ENCODE measurements at places on chromosomes 12 and 14.
A peak's percentile ranks its signal among the peaks of the same experiment; 100 is the strongest.

DNA sequence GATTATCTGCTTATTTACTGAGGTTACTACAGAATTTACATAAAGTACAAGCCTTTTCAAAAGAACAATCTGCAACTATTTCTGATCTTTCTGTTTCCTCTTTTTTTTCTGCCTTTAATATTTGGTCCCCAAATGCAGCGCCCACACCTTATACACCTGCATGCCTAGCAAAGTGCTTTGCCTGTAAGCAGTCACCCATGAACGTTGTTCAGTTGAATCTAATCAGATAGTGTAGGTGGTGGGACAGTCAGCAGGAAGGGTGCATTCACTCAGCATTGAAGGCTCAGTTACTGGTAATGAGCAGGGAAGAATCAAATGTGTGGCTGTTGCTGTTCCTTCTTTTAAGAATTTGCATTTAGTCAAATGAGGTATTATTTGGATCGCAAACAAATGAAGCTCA, 108.4 kb downstream of the GPR135 start:
- no peak for DNase-seq

GRCh38 chr12:42421844-42422779, 96.1 kb downstream of the PPHLN1 start:
- DNase-seq = no peak

GRCh38 chr12:46701356-46701755, 124.4 kb downstream of the SLC38A4 start:
- no peak for DNase-seq

DNA sequence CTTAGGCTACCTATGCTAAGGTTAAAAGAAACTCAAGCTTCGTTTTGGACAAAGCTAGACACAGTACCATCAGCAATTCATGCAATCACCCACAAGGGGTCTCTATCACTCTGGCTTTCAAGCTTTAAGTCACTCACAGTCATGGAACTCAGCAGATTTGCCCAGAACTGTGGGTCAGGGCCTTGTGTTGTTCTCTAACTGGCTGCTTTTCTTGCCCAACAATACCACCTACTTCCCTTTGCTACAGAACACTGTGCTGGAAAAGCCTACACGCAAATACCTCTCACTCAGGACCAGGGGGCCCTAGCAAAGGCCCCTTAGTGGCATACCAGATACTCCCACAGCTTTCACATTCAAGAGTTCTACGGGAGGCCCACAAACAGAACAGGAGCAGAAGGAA, 9.1 kb downstream of the NEMP1 start:
- DNase-seq = no peak

DNA sequence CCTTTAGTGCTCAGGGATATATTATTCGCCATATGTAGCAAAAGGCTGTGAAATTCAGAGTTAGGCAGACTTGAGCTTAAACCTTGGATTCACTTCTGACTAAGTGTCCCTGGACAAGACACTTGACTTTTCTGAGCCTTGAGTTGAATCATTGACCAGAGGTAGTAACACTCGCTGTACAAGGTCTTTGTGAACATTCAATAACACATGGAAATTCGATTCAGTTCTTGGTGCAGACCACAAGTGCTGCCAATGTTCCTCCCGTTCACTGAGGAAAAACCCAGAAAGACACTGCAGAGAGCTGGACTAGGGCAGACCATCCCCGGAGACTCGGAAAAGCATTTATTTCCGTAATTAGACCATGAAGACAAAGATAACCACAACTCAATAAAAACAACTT, 901.4 kb downstream of the AACS start:
- DNase-seq = no peak

GRCh38 chr14:50816395-50817047, 14.4 kb downstream of the NIN start:
- DNase-seq = no peak

DNA sequence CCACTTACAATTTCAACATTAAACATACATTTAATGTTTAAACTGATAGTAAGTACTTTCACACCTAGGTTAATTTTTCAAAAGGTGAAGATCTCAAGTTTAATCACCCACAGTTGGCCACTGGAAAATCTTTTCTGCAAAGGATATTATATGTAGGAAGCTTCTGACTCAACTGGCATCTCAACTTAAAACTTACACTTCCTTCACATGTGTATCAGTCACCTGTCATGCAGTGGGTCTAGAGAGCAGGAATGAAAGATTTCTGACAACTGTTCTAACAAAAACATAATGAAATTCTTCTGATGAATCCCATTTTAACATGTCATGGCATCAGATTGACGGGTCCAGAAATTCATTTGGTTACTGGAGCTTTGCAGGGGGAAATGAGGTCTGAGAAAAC, 192.8 kb downstream of the KLHL28 start:
- DNase-seq = no peak

DNA sequence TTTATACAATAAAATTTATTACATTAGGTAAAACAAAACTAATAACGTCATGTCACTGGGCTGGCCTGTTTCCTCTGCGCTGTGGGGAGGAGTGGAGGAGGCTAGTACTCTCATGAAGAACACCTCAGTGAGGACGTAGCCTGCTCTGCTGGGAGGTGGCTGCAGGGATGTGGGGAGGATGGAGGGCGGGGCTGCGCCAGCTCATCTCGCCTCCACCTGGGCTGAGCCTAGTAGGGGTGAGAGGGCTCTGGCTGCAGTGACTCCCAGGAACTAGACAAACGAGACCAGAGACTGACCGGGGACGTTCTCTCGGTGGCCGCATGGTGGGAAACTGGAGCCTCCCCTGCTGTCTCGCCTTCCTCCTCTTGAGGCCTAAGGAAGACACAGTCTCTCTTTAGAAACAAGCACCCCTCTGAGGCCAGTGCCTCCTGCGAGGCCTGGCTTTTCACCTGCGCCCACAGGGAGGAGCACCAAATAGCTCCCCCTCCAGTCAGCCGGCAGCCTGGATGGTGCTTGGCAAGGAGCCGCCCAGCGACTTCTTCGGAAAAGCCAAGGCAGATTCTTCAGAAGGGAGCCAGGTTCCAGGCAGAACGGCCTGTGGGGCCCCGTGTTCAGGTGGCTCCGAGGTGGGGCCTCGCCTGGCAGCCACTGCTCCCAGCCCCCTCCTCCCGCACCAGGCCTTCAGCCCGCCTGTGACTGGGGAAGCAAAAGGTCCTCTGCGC, 62.4 kb downstream of the PLEKHG3 start:
- DNase-seq = no peak

DNA sequence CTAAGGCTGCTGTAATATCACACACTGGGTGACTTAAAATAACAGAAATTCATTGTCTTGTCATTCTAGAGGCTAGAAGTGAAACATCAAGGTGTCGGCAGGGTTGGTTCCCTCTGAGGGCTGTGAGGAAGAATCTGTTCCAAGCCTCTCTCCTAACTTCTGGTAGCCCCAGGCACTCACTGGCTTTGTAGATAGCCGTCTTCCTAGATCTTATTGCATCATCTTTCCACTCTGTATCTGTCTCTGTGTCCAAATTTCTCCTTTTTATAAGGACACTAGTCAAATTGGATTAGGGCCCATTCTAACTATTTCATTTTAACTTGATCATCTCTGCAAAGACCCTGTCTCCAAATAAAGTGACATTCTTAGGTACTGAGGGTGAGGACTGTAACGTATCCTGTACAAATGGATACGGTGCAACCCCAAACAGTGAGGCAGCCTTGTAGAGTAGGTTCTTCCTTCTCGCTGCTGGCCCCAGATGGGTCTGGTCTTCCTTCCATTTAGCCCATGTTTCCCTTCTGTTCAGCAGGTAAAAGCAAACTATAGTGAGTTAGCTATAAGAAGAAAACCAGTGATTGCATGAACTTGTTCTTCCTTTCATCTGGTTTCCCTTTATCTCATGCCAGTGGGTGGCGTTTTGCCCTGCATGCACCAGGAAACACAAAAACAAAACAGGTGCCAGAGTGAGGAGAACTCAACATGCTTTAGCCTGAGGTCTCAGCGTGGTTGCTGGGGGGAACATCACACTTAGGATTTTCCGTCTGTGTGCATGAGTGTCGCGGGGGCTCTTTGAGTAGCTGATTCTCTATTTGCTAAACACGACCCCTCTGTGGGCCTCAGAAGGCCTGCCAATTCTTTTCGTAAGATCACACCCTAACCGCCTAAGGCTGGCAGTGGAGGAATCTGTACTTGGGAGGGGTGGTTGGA, 19.5 kb downstream of the TTC9 start:
- DNase-seq = no peak

DNA sequence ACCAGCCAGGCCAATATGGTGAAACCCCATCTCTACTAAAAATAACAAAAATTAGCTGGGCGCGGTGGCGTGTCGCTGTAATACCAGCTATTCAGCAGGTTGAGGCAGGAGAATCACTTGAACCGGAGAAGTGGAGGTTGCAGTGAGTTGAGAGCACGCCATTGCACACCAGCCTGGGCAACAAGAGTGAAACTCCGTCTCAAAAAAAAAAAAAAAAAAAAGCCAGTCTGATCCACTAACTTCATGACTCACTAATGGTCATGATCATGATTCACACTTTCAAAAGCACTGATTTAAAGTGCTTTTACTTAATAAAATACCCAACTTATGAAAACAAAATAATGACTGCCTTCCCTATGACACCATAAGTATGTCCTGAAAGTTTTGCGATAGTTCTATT, 38.4 kb upstream of the CPM start:
- DNase-seq = no peak

GRCh38 chr12:10190558-10191388, 11.9 kb downstream of the TMEM52B start:
- DNase-seq = no peak

DNA sequence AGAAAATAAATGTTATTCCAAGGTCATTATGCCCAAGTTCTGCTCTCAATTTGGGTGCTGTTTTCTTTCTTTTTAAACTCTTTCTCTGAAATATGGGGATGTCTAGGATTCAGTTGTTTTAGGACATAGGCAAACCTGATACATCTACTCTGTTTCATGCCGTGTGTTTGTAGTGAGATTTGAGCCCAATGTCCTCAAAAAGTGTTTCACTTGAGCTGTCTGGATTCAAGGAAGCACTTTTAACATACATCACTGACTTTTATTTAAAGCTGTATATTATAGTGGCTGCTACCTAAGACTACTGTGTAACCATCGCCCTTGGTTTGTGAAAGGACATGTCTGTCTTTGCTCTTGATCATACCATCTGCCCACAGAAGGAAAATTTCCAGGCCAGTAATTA, 709.3 kb upstream of the STXBP6 start:
- no peak for DNase-seq

DNA sequence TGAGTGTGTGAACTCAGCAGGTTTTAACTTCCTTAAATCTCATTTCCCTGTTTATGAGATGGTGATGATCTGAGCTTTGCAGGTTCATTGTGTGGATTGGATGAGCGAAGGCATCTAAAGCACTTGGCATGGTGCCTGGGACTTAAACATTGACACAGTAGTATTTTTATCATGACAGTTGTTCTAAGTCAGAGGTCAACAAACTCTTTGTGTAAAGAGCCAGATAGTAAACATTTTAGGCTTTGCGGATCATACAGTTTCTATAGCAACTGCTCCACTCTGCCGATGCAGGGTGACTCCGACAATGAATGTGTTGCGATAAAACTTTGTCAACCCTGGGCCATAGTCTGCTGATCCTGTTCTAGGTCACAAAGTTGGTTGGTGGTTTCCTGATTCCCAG, 25.2 kb downstream of the SLC24A4 start:
- DNase-seq = no peak

DNA sequence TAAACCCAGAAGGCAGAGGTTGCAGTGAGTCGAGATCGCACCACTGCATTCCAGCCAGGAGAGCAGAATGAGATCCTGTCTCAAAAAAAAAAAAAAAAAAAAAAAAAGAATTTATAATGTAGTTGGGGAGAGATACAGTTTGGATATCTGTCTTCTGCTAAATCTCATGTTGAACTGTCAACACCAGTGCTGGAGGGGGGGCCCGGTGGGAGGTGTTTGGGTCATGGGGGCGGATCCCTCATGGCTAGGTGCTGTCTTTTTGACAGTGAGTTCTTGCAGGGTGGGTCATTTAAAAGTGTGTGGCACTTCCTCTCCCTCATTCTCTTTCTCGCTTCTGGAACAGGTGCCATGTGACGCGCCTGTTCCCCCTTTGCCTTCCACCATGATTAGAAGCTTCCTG, 32.8 kb downstream of the CLIP1 start:
- DNase-seq = no peak

DNA sequence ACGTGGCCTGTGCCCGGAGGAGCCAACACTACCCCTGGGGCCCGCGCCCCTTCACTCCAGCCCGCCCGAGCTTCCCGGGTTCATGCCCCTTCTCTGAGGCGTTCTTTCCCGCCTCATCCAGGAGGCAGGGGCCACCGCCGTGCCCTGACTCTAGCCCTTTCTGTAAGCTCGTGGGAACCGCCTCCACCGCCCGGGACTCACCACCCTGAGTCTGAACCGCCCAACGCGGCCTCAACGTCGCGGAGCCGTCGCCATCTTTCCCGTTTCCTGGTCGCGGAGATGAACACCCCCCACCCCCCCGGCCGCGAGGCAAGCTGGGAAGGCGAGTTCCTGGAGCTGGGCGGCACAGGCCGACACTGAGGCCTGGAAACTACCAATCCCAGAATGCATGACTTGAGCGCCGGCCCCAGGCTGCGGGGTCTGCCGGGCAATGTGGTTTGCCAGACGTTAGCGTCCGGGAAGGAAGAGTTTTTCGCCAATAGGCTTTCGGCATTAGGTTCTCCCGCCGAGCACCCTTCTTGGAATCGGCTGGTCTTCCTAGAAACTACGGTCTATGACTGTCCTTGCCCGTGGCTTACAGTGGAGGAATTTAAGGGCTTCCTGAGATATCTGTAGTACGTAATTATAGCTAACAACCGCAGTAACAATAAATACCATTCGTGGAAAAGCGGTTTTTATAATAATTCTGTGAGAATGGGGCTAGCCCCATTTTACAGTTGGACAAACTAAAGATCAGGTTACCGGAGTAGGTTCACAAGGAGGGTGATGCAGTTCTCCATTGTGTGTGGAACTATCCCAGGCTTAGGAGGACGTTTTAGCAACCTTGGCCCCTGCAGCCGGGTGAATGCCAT, at the start of gene DDX23:
Gene DDX23 (minus strand): TSS at position 281 of the 851 bp plus-strand sequence. CDS start 6,381 bp downstream, outside the sequence.
- DNase-seq = peak; percentile 96

- no peak for DNase-seq
Measured at GRCh38 chr12:68602720-68603119, 8.0 kb upstream of the RAP1B start.

- no peak for DNase-seq
Measured at GRCh38 chr12:43835264-43835655, 621 bp upstream of the TMEM117 start.

- peak; percentile 59 for DNase-seq
Measured at GRCh38 chr12:56591126-56591525, 39.0 kb downstream of the BAZ2A start.

DNA sequence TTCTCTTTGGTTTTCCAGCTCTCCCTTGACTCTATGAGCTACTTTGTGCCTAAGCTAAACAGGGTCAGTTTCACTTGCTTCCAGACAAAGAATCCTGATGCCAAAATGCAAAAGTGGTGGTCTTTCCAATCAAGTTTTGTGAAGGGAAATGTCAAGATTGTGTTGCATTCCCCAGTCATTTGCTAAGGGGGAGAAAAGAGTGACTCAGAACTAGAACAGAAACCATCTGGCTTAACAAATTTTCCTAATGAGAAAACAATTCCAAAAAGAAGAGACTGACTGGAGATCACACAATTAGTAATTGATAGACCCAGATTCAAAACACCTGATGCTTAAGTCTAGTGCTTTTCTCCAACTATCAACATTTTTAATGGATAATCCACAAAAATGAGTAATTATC, 235.1 kb upstream of the DIO2 start:
- no peak for DNase-seq
